ENCODE measurements at places on chromosomes 7 and 10.

DNA sequence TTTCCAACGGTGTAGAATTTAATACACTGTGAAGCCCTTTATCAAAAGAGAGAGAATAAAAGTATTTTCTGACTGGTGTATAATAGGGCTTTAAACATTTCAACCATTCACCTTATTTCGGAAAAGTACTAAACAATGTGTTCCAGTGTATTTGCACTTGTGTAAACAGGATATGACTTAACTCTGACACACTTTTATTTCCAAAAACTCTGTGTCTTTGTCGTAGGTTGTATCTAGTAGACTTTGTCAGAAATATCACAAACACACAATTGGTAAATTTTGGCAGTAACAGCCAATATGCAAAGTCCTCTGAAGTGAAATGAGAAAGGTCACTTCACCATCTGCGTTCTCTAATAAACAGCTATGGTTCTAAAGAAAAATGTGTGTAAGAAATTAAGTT, 10.3 kb upstream of the TSPAN13 start:
- DNase-seq = peak; percentile 32

DNA sequence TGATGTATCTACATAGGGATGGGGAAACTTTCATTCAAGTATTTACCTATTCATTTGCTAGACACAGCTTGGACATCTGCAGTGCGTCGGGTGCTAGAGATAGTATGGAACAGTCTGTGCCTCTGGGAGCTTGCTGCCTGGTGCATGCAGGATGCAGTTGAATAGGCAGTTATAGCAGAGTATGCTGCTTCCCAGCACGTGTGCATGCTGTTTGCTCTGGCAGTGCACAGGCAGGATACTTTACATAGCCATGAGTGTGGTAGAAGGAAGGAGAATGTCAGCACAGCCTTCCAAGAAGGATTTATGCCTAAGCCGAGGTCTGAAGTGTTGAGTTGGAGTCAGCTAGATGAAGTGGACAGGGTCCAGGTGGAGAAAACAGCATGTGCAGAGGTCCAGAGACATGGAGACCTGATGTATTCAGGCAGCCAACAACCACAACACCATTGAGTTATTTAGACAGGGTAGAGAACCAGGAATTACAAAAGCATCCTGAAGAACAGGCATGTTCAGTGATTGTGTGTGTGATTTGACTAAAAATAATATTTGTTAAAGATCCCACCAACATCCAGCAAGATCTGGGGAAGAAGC, 8.1 kb downstream of the MAP3K8 start:
- DNase-seq = no peak

GRCh38 chr7:41892356-41893100, 189.6 kb upstream of the INHBA start:
- DNase-seq = no peak

DNA sequence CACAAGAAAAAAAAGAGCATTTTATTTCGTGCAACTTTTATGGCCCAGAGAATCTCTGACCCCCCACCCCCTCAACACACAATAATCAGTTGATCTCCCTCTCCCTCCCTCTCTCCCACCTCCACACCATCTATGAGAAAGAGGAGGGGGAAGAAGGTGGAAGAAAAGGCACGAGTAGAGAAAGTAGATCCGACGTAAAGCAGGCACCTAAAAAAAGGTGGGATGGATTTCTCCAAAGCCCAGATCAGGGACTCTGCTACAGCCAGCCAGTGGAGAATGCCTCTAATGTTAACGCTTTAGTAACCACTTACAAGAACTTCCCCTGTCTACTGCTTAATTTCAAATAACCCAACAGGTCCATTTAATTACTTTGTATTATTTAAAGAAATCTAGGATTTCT, 24.4 kb downstream of the KMT2C start:
- no peak for DNase-seq

- peak; percentile 58 for DNase-seq
Observed at GRCh38 chr7:84364708-84365107, 170.1 kb upstream of the SEMA3A start.

DNA sequence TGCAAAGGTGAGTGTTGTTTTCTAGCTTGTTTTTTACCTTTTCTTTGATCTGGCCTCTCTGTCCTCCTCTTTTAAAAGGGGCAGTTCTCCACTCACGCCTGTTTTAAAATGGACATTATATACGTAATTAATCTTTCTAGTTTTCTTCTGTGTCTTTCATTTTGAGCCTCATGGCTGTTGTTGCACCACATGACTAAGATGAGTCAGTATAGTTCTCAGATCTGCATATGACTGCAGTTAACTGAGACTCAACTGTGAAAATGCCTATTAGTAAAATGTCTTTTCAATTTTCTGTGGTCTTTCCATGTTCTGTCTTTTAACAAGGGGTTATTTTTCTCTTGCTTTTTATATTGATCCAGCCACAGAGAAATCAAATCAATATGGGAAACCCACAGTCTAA, 296.1 kb downstream of the CDK14 start:
- no peak for DNase-seq

DNA sequence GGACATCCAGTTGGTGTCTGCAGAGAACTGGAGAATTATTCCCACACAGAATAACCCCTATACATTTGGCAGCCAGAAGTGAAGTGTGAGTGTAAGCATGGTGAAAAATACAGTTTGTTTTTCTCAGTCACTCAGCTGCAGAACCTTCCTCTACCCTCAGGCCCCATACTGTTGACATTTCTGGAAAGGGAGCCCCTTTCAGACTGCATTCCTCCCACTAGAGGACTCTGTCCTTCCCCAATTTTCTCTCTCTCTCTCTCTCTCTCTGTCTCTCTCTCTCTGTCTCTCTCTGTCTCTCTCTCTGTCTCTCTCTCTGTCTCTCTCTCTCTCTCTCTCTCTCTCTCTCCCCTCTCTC, 86.8 kb upstream of the STEAP1B start:
- peak; percentile 79 for DNase-seq

GRCh38 chr7:24902276-24902675, 77.7 kb downstream of the OSBPL3 start:
- peak; percentile 54 for DNase-seq

GRCh38 chr10:44391981-44392380, 7.1 kb upstream of the CXCL12 start:
- no peak for DNase-seq

- DNase-seq = peak; percentile 25
Observed at GRCh38 chr7:17526621-17527020, 228.2 kb downstream of the AHR start.

- no peak for DNase-seq
Observed at GRCh38 chr7:46753662-46754061, 828.2 kb downstream of the TNS3 start.

- peak; percentile 81 for DNase-seq
Observed at GRCh38 chr10:32963096-32963495, 5.1 kb upstream of the ITGB1 start.

Measured in EH (cell line).